ENCODE measurements at places on chromosomes 12 and 14. TPM values are rescaled to one million over a fixed set of nuclear protein-coding genes. Genes with fewer than 3 reads are reported as not detected.
A peak's percentile ranks its signal among the peaks of the same experiment; 100 is the strongest.

The LBHD2 gene
- polyA plus RNA-seq, result 0.82 TPM

The ATP2B1 gene
- 6.3 TPM for polyA plus RNA-seq

The TRIM9 gene
- 0.67 TPM for polyA plus RNA-seq

The GALNT9 gene
- 4.8 TPM for polyA plus RNA-seq

The TPCN1 gene
- polyA plus RNA-seq, result 38.4 TPM

The ATP2A2 gene
- polyA plus RNA-seq, result 37.2 TPM

The TBX3 gene
- 10.5 TPM for polyA plus RNA-seq

The STAT6 gene
- polyA plus RNA-seq, result 74.8 TPM

DNA sequence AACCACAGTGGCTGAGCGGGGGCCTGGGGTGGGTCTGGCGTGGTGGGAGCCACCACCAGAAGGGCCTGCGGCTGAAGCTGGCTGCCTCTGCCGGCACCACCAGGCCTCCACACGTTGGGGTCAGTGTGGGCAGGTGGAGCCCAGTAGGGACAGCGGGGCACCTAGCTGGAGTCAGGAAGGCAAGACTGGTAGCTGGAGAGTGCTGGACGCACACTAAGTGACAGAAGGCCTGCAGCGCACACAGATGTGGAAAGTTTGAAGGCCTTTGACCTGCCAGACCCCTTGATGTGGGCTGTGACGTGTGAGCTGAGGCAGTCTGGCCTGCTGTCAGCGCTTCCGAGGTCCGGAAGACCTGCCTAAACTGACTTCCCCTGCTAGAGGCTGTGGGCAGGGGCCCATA lies 26.3 kb downstream of the RIN3 start:
- no peak for DNase-seq

DNA sequence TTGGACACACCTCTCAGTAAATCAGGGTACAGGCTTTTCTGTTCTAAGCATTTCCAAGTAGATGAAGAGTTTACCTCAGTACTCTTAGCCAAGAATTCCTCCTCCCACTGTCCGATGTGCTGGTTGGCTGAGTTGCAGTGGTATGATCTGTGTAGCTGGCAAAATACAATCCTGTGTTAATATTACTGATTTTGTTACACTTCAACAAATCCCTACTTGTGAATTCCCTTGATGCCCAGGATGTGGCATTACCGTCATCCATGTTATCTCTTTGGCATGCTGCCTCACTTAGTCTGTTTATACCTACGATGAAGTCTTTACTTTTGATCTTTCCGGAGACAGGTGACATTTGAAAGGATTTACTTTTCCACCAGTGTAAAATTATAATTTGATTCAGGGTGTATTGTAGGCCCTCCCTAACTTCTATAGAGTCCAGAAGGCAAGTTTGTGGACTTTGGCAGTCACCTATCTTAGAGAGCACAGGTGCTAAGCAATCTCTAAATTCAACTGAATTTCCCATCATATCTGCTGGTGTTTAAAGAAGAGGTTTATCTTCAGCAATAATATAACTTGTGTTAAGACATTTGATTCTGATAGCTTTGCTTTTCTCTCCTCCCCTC lies 10.1 kb downstream of the CCDC196 start:
- no peak for DNase-seq

GRCh38 chr14:57266065-57266464 lies 2.6 kb downstream of the EXOC5 start:
- peak; percentile 39 for DNase-seq

DNA sequence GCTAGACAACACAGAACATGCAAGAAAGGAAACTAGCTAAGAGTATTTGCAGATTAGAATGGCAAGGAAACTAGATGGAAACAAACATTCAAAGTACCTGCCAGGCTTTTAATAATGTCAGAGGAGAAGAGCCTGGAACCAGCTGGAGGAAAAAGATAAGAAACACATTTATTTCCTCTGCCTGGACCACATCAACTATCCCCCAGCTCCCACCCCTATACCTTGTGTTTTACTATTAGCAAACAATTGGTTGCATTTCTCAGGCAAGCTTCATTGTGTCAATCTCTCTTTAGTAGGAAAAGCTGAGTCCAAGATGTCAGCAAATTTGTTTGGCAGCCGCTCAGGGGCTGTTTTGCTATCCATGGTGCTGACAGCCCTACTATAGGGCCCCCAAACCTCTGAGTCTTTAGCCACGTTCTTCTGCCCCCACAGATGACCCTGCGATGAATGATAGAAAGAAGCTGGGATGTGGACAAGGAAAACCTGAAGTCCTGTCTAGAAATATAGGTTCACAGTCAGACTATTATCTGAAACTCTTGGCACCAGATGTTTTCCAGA lies 11.6 kb upstream of the SYNDIG1L start:
- no peak for DNase-seq

- no peak for DNase-seq
These were observed 313.7 kb upstream of the DCN start for GRCh38 chr12:91496337-91496736.

DNA sequence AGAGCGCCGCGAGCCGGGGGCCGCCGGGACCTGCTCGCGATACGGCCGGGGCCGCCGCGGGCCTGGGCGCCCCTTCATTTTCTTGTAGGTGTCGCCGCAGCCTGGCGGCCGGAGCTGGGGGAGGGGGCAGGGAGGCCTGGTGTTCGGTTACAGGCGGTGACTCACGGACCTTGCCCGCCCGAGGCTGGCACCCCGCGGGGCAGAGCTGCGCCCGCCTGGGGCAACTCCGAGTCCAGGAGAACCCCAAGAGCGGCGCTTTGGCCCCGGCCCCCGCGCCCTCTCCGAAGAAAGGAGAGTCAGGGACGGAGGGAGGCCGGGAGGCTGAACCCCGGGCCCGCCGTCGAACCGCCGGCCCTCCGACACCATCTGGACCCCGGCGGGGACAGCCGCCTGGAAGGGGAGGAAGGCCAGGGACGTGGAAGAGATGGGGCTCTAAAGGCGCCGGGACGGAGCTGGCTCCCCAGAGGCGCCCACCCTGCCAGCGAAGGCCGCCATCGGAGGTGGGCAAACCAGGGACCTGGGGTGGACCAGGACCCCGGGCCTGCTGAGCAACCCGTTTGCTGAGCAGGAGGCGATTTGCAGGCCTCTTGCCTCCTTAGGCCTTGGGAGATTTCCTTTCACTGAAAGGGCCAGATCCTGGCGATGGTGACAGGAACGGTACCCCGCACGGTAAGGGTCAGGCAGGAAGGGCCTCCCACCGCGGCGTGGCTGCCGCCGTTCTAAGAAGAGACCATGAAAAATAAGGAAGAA lies 843 bp upstream of the NUAK1 start:
- peak; percentile 91 for DNase-seq

- DNase-seq, result no peak
These were observed 68.9 kb downstream of the TESC start for GRCh38 chr12:117030187-117030900.

DNA sequence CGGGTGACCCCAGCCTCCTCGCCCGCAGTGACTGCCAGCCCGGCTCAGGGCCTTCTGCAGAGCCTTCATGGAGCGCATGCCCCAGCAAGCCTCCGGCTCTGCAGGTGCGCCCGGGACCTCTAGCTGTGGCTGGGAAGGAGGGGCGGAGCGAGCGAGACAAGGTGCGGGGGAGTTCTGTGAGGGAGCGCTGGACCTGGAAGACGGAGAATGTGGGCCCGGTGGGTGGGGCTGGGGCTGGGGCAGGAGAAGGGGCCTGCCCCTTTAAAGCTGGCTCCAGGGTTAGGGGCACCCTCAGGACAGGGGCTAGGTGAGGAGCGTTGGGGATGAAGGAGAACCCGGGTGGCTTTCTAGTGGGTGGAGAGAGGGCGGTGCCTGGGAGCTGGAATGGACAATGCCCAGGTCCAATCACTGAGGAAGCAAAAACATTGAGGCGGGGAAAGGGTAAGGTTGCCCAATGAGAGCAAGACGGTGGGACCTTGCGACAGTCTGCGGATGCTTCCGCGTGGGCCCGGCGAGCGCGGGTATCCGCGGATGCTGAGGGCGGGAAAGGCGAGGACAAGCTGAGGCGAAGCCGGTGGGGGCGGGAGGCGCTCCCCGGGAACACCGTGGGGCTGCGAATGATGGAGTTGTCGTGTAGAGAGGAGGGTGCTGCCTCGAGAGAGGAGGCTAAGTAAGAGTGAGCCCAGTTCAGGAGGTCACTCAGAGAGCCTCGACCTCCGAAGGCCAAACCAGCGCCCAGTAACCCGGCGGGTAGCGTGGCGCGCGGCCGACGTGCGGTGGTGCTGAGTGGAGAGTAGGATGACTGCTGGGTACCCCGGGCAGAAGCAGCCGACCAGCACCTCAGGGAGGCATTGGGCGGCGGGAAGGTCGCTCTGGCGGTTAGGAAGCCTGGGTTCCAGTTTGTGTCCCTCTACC lies at the start of gene GLS2:
TSS of gene GLS2 (minus strand) at position 121 of the 915 bp plus-strand sequence. CDS start at position 78, 43 bp downstream.
- peak; percentile 92 for DNase-seq

DNA sequence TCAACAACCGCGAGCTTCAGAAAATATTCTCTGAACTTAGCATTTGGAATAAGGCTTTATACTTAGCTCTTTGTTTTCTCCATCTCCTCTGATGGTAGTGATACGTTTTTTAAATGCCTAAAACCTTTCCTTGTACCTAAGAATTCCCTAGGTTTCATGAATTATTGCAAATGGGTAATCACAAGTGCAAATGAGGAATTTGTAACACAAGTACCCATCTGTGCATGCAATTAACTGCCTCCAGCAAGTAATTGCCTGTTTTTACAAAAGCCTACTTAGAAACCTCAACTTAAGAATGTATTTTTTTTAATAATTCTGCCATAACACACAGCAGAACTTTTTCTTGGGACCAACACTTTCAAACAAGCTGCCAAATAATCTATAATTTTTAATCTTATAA lies 149.2 kb downstream of the PHLDA1 start:
- DNase-seq, result no peak

- DNase-seq, result no peak
These were observed 46.9 kb downstream of the PHLDA1 start for GRCh38 chr12:75984577-75985182.

- no peak for DNase-seq
These were observed 4.6 kb downstream of the SALL2 start for GRCh38 chr14:21521501-21521900.

GRCh38 chr14:101495284-101495683 lies 66.0 kb upstream of the DIO3 start:
- DNase-seq, result no peak

DNA sequence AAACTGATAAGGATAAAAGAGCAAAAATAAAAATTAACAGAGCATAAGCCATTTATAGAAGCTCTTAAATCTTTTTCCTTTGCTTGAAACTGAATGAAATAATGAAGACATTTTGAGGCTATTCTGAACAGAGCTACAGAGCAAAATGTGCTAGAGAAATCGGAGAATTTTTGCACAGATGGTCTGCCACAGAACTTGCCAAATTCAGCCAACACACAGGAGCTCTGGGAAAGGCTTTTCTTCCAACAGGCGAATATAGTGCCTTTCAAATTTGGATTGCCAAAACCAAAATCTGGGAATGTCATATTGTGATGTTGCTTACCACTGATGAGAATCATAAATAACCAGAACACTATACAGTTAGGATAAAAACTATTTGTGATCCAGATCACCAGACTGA lies 406.3 kb downstream of the RPL10L start:
- DNase-seq, result no peak

- peak; percentile 22 for DNase-seq
These were observed 7.3 kb downstream of the KITLG start for GRCh38 chr12:88572781-88573549.

DNA sequence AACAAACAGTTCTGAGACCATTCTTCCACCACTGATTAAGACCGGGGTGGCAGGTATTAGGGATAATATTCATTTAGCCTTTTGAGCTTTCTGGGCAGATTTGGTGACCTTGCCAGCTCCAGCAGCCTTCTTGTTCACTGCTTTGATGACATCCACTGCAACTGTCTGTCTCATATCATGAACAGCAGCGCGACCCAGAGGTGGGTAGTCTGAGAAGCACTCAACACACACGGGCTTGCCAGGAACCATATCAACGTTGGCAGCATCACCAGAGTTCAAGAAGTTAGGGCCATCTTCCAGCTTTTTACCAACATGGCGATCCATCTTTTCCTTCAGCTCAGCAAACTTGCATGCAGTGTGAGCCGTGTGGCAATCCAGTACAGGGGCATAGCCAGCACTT lies 16.9 kb downstream of the AEBP2 start:
- no peak for DNase-seq
